ENCODE measurements at places on chromosomes 5 and 9.

DNA sequence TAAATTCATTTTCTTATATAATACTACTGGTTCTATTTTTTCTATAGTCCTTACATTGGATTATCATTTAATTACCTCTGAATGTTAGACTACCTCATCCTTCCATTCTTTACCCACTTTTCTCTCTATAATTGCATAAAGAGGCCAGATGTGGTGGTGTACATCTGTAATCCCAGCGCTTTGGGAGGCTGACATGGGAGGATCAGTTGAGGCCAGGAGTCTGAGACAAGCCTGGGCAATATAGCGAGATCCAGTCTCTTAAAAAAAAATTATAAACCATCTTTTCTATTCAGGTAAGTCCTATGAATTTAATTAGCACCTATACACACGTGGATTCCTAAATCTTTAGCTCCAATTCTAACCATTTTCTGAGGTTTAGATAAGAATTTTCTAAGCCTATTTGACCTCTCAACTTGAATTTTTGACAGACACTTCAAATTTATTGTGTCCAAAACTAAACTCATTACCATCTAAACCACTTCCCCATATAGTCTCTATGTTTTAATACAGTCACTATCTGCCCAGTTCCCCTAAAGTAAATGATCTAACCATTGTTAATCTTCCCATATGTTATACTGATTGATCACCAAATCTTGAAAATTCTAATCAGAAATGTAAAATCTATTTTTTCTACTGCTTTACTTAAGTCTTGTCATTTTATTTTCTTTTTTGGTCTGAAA, 33.0 kb upstream of the CHD1 start:
- DNase-seq: no peak

GRCh38 chr5:96743065-96743768, 64.5 kb downstream of the ERAP1 start:
- DNase-seq: no peak

GRCh38 chr5:82754036-82754746, 323.0 kb downstream of the TMEM167A start:
- DNase-seq: no peak

GRCh38 chr5:124460642-124461041, 285.8 kb downstream of the ZNF608 start:
- no peak for DNase-seq

DNA sequence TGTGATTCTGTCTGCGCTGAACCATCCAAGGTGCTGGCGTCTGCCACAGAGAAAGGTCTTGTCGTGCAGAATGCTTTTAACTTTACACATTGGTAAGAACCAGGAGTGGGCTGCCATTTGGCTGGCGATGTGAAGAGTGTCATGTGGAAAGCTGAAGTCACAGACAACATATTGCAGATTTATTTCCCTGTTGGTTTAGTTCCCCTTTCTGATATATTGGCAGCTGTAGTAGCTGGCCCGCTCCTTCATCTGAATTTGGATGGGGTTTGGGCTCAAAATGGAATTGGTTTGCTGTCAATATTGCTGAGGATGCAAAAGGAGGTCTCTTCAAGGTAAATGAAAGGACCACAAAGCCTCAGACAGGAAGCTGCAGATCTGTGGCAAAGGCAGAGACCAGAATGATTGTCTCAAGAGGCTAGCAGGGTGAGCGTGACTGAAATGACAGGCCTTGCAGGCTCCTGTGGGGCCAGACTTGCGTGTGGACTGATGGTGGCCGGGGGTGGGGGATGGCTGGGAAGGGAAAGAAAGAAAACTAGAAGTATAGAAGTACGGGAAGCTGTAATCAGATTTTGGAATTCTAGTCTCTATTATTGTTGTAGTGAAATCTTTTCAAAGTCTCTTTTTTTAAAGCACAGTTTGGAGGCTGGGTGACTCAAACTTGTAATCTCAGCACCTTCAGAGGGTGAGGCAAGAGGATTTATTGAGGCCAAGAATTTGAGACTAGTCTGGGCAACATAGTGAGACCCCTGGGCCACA, 25.1 kb upstream of the CD180 start:
- peak; percentile 51 for DNase-seq

GRCh38 chr9:122425087-122425486, 52.6 kb downstream of the OR1J1 start:
- DNase-seq: no peak

GRCh38 chr9:122029898-122030297, 63.2 kb downstream of the TTLL11 start:
- no peak for DNase-seq

DNA sequence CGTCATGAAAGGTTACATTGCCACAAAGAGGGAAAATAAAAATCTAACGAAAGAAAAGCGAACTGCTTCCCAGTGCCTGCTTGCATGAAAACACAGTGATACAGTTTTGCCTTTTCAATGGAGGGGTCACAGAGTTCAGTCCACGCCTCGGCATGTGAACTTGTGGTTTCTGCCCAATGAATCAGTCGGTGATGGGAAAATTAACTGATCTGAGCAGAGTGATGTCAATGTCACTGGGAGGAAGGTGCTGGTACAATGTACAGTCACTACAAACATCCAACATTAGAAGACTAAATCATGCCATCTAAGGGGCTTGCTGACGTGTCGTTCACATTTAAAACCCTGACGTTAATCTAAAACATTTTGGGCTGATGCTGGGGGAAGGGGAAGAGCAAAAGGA, 151.8 kb upstream of the MSX2 start:
- DNase-seq: no peak

- no peak for DNase-seq
These were observed 26.4 kb upstream of the TTC39B start for GRCh38 chr9:15333376-15333881.

DNA sequence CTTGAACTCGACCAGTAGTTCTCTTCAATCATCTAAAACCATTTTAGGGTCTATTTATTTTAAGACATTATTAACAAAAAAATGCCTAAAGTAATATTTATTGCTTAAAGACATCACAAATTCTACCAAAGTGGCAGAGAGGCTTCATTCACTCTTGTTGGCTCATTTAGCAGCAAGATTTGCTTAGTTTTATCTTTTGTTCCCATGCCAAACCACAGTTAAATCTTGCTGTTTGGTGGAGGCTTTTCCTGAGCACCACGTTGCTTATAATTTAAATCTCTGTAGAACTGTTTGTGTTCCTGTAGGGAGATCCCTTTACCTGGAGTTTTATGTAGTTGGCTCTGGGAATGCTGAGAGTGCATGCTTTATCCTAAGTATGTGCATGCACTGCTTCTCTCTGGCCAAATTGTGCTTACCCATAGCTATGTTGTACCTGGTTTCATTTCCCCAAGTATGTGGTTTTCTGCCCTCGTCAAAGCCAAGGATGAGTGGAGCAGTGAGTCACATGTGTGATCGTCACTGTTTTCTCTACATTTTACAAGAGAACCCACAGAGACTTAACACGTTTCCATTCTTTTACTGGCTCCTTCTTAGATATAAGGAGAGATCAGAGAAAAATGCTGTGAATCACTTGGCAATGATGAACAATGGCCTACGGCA, 42.1 kb upstream of the MAST4 start:
- peak; percentile 30 for DNase-seq

DNA sequence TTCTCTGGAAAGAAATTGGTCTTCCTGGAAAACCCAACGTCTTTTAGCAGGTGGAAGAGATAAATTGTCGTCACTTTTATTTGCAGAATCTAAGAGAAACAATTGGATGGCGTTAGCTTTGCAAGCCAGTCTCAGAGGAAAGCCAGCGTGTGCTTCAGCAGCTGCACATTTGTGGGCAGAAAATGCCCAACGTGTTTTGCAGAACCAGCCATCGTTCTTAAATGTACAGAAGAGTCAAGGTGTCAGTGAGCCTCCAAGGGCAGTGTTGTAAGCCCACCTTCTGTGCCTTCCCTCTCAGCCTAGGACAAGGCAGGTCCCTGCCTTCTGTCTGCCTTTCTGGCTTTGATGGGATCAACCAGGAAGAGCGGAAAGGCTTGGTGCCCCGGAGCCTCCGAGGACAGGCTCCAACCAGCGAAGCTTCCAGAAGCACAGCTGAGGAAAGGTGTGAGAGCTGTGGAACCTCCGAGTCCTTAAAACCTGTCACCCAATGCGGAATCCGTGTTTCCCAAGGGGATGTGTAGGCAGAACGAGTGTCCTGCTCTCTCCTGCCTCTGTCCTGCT, 116.0 kb upstream of the IRX2 start:
- DNase-seq: no peak

DNA sequence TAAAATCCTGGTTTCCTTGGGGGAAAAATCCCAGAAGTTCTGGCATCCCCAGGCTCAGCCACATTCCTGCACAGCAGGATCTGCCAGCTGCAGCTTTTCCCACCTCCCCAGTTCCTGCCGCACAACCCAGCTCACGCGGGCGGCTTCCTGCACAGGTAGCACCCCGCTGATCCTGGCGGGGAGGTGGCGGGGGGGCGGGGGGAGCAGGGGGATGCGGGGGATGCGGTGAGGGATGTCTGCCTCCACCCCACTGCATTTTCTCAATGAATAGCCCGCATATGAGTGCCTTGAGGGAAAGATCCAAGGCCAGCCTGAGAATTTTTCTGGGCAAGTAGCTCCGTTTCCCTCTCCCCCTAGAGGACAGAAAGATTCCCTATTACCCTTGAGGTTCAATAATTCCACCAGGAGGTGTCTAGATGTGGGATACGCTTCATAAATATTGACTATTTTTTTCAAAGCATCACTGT, 21.1 kb downstream of the GFPT2 start:
- no peak for DNase-seq

DNA sequence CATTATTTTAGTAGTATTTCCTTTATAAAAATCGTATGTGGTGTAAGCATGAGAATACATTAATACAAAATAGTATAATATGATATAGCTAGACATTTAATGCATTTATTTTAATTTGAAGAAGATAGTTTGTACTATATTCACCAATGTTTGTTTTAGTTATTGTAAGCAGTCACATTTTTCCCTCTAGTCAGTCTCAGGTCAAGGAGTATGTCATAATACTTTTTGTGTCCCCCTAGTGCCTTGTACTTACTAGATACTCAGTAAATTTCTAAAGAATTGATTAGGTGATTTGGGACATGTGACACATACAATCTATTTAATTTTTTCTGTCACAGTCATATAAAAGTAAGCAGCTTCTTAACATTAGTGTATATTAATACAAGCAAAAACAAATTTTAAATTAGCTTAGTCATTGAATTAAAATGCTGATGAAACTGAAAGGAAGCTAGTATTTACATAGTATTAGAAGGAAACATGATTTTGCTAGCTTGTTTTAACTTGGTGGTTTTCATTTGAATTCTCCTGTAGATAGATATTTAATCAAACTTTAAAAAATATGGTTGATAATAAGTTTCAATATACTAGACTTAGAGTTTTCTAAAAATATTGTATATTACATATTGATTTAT, 242.2 kb downstream of the FER start:
- no peak for DNase-seq

DNA sequence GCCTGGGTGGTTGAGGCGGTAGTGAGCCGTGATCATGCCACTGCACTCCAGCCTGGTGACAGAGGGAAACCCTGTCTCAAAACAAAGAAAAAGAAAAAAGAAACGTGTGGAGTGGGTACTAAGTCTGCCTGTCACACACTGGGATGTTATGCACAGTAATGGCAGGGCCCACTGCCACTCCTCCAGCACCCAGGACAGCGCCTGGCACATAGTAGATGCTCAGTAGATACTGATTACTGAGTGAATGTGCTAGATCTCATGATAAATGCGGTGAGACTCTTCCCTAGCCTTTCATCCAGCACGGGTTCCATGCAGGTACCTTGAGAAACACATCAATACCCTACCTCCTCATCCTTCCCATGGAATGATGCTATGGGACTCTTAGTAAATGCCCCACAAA, 87.4 kb upstream of the HSPA9 start:
- peak; percentile 61 for DNase-seq

DNA sequence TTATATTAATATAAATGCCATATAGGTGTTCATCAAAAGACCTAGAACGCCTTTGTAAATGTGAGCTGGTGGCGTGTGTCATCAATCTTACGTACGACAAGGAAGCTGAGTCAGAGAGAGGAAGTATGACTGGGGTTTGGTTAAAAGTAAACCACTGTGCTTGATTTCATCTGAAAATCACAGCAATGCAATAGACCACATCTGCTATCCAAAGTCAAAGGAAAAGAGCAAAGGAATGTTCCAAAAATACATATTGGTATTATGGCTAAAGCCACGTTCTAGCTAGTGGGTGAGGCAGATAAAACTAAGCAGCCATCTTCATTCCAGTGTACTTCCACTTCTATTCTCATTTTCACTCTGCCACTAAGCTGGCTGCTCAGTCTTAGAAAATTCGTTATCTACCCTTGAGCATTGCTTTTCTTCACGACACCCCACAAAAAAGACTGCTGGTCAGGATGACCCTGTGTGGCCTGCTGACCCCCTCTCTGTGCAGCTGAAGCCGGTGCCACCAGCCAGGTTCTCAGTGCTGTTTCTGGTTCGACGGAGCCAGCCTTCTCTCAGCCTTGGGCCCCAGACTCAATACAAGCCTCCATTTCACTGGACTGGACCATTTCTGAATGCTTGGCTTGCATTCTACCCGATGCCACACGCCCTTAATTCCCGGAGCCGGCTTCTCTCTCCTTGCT, 23.8 kb downstream of the SHC3 start:
- DNase-seq: peak; percentile 13

GRCh38 chr9:121288673-121289025, 20.7 kb downstream of the GSN start:
- DNase-seq: no peak
